ENCODE measurements at places on chromosomes 7 and 10.

- DNase-seq: no peak
Measured at GRCh38 chr10:133045556-133046389, 42.0 kb upstream of the ADGRA1 start.

- no peak for DNase-seq
Measured at GRCh38 chr10:96261930-96262329, 9.4 kb downstream of the BLNK start.

- peak; percentile 67 for DNase-seq
Measured at GRCh38 chr7:102427019-102427405, 6.4 kb upstream of the ORAI2 start.

DNA sequence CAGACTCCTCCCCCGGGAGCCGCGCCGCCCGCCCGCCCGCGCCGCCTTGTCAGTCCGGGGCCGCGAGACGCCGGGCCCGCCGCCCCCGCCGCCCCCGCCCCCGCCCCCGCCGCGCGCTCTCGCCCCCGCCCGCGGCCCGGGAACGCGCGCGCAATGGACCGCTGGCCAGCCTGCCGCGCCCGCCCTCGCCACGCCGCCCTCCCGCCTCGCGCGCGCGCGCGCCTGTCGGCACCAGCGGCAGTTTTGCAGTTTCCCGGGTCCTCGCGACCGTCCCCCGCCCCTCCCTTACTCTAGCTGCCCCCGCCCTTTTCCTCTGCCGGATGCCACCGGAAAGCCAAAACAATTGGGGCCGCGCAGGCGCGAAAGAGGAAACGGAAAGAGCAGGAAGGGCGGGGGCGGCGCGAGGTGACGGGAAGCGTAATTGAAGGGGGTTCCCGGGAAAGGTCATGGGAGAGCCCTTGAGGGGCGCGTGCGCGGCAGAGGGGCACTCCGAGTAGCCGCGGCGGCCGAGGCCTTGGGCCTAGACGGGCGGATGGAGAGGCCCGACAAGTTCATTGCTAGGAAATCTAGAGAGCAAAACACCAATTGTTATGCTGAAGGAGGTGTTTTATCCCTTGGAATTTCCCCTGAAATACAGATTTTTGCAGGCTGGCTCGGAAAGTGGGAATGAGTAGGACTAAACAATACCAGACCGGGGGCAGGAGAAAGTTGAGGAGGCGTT is 400 bp upstream of the KBTBD2 start:
- peak; percentile 99 for DNase-seq

DNA sequence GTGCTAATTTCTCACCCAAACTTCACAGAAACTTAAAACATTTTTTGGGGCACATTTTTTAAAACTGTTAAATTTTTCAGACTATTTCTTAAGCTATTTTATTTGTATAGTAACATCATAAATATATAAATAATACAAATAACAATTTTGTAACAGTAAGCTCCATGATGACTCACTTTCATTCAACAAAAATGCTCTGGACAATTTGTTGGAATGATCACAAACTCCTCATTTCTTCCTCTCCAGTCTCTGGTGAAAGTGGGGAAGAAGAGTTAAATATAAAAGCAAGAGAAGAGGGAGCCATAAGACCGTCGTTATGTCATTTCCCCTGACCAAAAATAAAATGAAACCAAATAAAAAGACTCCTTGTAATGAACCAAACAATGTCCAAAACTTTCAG is 162.4 kb downstream of the AGMO start:
- DNase-seq: no peak

DNA sequence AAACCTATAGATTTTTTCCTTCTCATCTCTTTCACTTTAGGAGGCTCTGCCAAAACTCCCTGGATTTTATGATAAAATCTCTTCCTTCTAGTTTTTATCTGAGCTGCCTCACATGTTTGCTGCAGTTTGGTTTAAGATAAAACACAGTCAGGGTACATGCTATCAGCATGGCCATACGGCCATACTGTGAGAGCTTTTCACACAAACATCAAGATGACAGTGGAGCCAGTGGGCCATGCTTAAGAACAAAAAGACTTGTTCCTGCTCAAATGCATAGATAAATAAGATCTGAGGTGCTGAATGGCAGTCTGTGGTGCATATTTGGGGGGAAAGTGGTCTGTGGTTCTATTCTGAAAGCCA is 91.0 kb downstream of the ELMO1 start:
- DNase-seq: no peak

DNA sequence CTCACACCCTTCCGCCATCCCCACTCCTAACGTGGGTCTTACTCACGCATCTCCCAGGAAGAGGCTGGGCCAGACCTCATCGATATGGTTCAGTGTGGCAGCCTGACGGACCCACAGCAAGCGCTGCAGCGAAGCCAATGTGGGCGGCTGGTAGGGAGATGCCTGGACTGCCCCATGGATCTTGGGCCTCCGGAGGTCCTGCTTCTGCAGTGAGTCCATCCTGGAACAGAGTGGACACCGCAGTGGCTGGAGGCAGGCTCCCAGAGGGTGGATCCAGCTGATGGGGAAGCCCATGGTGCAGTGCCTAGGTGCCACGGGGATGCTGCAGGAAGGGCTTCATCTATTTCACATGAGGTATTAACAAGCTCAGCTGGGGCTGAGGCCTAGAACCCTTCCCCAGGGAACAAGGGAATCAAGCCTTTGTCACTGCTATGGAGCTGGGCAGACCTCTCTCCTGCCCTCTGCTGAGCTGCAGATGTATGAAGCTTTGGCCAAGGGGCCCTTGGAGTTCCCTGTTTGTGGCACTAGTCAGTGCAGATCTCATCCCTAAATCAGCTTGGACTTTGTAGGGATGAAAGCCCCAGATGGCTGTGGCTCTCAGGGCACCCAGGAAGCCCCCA is 13.7 kb upstream of the SAMD8 start:
- no peak for DNase-seq

- no peak for DNase-seq
Measured at GRCh38 chr7:17626235-17626634, 314.1 kb downstream of the SNX13 start.

GRCh38 chr7:85512790-85513189 is 325.9 kb upstream of the SEMA3D start:
- no peak for DNase-seq

- no peak for DNase-seq
Measured at GRCh38 chr7:35755711-35756110, 45.1 kb upstream of the SEPTIN7 start.

GRCh38 chr10:60388116-60388625 is 1.5 kb downstream of the ANK3 start:
- DNase-seq: no peak

GRCh38 chr10:93383562-93383981 is 98.6 kb downstream of the MYOF start:
- DNase-seq: peak; percentile 56

All from suppressor macrophage treated with lipopolysaccharide for 4 hours (primary cell).